Putamen (tissue), 1 donor: ENCODE measurements at places on chromosomes 5 and 9.
A peak's percentile ranks its signal among the peaks of the same experiment; 100 is the strongest.

GRCh38 chr9:89422151-89422975, 75.5 kb downstream of the SEMA4D start:
- DNase-seq = no peak

GRCh38 chr9:131116281-131117120, 8.9 kb upstream of the NUP214 start:
- peak; percentile 65 for DNase-seq

DNA sequence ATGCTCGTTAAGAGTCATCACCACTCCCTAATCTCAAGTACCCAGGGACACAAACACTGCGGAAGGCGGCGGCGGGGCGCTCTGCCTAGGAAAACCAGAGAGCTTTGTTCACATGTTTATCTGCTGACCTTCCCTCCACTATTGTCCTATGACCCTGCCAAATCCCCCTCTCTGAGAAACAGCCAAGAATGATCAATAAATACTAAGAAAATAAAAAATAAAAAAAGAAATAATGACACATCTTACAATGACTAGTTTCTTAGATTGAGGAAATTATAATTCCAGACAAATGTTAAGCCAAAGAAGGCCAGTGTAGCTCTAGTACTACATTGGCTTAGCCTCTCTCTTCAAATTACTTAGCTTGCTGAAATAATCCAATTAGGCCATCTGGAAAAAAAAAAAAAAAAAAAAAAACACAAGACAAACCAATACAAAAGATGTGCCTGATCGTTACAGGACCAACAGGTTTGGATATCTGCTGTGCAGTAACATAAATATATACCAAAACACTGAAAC, 58.0 kb downstream of the ANXA2R start:
- DNase-seq = no peak

- no peak for DNase-seq
These were observed 11.4 kb downstream of the PHF2 start for GRCh38 chr9:93587651-93588347.

DNA sequence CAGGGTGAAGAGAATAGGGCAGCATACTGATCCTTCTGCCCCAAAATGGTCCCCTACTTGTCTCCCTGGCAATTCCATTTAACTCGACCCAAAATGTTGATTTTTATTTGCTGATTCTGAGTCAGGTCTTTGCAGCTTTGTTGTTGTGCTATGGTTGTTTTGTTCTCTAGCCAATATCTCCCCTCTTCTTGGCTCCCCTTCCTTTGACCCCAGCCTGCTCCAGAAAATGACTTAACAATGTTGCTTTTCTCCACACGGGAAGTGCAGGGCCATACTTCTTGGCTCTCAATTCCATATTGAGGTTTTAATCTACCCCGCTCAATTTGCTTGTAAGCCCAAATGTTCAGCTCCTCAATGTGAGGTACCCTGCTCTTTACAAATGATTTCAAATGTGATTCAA, 330.0 kb downstream of the RASEF start:
- DNase-seq = no peak

- DNase-seq = no peak
These were observed 35.7 kb downstream of the LHX2 start for GRCh38 chr9:124047251-124047672.

- peak; percentile 79 for DNase-seq
These were observed 140.1 kb upstream of the PALM2AKAP2 start for GRCh38 chr9:109639674-109640579.

DNA sequence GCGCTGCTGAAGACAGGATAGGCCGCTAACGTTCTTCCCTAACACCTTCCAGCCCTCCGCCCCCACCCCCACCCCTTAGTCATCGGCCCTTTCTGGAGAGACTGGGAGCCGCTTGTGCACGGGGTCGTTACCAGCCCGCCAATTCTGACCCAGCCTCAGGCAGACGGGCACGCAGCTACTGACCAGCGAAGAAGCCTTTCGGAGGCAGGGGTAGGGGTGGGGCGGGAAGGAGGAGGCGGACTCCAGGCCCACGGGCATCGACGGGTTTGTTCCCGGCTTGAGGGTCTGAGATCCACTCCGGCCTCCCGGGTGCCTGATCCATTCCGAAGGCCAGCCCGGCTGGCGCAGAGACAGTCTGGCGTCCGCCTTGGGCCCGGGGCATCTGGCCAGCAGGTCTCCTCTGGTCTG, 729 bp upstream of the HAND1 start:
- no peak for DNase-seq

DNA sequence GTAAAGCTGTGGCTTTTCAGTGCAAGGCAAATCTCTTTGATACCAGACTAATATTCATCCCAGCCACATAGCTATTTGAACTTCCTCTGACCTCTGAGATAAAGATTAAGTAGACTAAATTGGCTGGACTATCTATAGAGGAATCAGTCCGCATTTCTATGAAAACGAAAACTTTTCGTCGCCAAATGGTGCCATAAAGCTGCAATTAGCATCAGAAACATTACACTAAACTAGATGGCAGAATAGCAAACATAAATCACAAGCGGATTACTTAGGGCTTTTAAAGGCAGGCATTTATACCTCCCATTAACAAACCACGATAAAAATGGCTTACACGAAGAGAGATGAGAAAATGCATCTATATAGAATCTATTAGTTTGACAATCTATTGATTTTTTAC, 1009.7 kb upstream of the CDH6 start:
- no peak for DNase-seq

GRCh38 chr5:32618962-32619361, 33.6 kb downstream of the SUB1 start:
- no peak for DNase-seq

- peak; percentile 1 for DNase-seq
These were observed 597 bp upstream of the CENPH start for GRCh38 chr5:69188811-69189161.

DNA sequence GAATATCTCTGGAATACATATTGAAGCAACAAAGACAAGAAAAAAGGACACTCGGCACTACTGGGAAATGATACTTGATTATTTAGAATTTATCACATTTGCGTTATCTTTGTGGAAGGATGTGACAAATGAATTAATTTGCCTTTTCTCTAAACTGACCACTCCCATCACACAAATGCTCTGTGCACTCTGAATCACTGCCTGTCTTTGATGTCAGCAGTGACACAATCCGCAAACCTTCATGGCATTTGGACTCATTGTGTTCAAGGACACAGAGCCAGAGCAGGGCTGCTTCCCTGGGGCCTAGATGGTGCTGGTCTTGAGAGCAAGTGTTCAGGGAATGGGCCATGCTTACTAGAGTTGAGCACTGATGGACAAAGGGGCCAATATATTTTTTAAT, 4.9 kb upstream of the KIF4B start:
- DNase-seq = no peak

DNA sequence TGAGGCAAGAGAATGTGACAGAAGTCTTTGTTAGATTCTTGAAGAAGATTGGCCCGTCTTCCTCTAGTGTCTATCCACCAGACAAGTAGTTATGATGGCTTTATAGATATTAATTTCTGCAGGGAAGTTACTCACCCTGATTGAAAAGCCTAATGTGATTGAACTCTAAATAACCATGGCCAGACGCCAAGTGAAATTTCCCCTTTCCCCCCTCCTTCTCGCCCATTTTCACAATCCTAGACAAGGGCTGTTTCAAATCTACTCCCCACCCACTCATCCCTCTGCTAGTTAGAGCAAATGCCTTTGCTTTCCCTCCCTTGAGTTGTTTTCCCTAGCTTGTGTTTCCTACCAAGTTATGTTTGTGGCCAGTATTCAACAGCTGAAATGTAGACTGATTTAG, 182.5 kb downstream of the TMEM167A start:
- DNase-seq = peak; percentile 5
